Left ventricle myocardium superior (tissue), 1 donor: ENCODE measurements at places on chromosomes 5 and 9.

DNA sequence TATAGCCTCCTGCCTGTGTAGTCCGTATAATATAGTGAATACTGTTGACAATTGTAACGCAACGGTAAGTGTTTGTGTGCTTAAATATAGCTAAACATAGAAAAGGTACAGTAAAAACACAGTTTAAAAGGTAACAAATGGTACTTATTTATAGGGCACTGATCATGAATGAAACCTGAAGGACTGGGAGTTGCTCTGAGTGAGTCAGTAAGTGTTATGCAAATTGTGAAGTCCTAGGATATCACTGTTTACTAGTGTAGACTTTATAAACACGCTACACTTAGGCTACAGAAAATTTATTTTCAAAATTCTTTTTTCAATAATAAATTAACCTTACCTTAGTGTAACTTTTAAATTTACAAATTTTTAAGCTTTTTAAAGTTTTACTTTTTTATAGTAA, 1090.1 kb downstream of the CDH9 start:
- no peak for DNase-seq

DNA sequence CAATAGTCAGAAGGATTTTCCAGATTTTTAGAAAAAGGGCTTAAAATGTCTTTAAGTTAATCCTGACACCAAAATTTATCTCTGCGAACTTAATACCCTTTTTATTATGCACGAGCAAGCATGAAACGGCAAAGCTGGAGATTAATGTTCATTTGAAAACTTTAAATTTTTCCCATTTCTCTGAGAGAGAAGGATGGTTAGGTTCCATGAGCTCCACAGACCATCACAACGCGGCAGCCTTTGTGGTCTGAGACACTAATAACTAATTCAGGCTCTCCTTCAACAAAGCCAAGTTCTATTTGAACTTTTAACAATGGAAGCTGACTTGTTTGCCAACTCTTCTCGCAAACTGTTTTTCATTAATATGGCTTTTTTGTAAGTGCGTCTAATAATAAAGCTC, 94.7 kb downstream of the MYO10 start:
- no peak for DNase-seq

- DNase-seq, result no peak
Observed at GRCh38 chr9:2984491-2984890, 140.6 kb upstream of the PUM3 start.

DNA sequence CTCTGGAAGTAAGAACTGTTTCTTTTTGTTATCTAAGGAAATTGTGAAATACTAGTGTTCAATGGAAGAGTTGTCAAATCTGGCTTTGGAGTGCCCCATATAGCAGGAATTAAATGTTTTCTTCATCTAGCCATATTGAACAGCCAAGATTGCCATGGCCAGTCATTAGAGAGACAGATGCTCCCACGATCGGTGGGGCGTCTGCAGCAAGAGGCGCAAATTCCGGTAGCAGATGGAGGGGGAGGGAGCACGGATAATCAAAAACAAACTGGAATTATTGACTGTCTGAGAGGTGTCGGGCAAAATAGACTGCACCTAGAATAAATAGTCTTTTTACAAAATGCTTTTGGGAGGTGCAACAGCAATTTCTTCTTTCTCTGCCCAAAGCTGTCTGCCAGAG, 139.1 kb upstream of the FSTL4 start:
- DNase-seq, result no peak

- no peak for DNase-seq
Observed at GRCh38 chr5:33516421-33516820, 75.7 kb downstream of the TARS1 start.

GRCh38 chr5:179314606-179315355, 30.5 kb downstream of the ADAMTS2 start:
- no peak for DNase-seq

DNA sequence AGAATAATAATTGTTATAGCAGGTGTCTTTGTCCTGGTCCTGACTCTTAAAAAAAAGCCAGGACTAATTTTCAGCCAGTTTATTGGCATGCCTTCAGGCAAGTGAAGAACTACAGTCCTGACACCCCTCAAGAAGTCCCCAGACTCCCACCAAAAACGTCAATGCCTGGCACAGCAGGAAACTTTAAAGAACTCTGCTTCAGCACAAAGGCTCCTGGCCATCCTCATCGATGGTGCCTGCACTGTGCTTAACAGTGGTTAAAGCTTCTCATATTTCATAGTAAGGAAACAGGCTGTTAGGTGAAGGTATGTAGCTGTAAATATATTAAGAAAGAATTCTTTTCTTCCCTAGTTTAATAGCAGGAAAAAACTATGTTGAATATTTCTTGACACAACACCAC, 280.1 kb upstream of the PUM3 start:
- DNase-seq, result no peak

- DNase-seq, result no peak
Observed at GRCh38 chr5:77282337-77283027, 72.0 kb downstream of the PDE8B start.

- no peak for DNase-seq
Observed at GRCh38 chr5:149265597-149265996, 6.1 kb upstream of the AFAP1L1 start.

GRCh38 chr9:137046088-137046787, at the start of gene NPDC1:
Gene NPDC1 (minus strand): TSS chr9:137046177. CDS start chr9:137045989, 188 bp downstream.
- DNase-seq, result peak; percentile 89

- DNase-seq, result no peak
Observed at GRCh38 chr9:74281674-74282073, 215.5 kb upstream of the RORB start.

DNA sequence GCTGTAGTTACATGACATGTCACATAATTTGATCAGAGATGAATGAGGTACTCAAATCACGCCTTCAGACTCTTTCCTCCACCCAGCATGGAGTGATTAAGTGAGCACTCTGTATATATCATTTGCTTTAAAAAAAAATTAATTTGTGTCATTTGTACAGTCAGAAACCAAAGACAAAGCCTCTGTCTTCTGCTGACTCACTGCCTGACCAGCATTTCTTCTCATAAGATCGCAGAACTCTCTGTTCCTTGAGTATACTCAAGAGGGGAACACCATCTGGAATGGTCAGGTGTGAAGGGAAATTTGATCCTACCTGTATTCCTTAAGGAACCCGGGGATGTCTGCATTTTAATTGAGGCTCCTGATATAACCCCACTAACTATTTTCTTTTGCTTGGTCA, 254.4 kb downstream of the FAM114A2 start:
- no peak for DNase-seq

DNA sequence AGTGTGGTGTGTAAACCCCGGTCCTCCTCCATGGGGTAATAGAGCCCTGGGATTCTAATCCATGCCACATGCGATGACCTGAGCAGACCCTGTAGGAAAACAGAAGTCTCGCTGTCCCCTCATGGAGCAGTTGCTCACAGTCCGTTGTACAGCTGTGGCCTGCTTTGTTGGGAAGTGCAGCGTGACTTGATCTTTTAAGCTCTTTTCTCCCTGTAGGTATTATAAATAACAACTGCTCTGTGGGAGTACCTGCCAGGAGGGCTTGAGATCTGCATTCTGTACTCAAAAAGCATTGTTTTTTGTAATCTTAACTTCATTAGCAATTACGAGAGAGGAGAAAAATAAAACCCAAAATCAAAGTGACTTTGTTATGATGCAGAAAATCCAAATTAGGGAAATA, 17.3 kb downstream of the MEGF10 start:
- no peak for DNase-seq

DNA sequence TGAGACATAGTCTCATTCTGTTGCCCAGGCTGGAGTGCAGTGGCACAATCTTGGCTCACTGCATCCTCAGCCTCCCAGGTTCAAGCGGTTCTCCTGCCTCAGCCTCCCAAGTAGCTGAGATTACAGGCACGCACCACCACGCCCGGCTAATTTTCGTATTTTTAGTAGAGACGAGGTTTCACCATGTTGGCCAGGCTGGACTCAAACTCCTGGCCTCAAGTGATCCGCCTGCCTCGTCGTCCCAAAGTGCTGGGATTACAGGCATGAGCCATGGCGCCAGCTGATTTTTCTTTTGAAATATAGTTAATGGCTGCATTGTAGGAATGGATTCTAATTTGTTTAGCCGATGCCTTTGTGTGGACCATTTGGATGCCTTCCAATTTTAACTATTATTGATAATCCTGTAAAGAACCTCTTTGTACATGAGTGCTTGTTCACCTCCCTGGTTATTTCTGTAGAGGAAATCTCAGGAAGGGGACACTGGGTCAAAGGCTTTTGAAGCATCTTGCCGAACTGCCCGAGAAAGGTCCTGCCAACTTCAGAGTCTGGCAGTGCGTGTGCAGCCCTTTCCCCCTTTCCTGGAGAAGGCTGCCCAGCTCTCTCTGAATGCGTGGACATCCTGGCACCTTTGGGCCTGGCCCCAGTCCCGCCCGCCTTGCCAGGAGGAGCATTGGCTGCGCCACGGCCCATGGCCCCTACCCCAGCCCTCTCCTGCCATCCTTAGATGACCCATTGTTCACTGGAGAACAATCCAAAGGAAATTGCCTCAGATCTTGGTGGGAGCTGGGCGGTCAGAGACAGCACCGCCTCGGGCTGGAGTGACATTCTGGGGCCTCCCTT, 8.9 kb upstream of the NUP214 start:
- peak; percentile 48 for DNase-seq

DNA sequence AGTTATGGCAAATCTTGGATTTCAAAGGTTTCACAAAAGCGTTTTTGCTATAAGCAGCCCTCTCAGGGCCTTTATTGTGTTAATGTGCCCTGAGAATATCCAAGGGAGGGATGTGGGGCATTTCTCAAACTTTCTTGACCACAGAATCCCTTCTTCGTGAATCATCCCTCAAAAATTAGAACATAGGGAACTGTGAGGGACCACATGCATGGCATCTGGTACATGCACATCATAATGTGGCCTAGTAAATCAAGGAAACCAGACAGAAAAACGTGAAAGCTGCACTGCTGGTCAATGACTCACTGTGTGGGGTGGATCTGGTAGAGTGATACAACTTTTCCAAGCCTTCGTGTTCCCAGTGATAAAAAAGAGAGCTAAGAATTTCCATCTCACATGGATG, 22.4 kb downstream of the DDX31 start:
- DNase-seq, result no peak

GRCh38 chr9:127910613-127911205, 6.1 kb downstream of the ST6GALNAC4 start:
- DNase-seq, result no peak

DNA sequence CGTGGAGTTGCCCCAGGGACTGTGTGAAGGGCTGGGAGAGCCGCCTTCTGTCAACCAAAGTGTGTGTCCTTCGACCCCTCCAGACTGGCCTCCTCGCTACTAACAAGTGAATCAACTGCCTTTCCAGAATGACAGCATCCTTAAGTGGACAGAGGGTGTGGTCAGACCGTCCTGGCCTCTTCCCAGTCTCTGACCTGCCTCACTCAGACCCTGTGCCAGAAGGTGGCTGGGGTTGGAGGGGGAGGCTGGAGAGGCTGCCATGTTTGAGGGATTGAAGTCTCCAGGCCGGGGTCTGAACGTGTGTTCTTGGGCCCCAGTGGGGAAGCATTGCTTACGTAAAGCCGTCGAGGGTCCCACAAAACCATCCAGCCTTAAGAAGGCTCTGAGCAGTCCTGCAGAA, 389.3 kb upstream of the IRX4 start:
- DNase-seq, result no peak

GRCh38 chr9:123865226-123866000, 64.5 kb downstream of the DENND1A start:
- peak; percentile 37 for DNase-seq

DNA sequence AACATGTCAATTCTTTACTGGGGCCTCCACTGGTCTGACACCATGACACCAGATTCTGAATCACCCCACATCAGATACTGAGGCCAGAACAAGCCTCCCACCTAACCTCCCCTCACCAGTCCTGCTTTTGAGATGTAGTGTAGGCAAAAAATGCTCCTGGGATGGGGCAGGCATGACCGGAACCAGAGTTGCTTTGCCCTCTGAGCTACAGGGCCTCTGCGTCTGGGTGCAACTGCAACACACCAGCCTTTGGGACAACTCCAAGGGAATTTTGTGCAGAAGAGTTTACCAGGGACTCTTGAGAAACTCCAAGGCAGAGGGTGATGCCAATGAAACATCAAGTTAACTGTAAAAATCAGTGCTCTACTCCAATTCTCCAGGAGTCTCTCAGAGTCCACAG, 79.4 kb downstream of the SIL1 start:
- no peak for DNase-seq

- DNase-seq, result no peak
Observed at GRCh38 chr5:29697785-29698414, 1495.6 kb upstream of the CDH6 start.

GRCh38 chr5:155540000-155540595, 526.5 kb downstream of the KIF4B start:
- no peak for DNase-seq

DNA sequence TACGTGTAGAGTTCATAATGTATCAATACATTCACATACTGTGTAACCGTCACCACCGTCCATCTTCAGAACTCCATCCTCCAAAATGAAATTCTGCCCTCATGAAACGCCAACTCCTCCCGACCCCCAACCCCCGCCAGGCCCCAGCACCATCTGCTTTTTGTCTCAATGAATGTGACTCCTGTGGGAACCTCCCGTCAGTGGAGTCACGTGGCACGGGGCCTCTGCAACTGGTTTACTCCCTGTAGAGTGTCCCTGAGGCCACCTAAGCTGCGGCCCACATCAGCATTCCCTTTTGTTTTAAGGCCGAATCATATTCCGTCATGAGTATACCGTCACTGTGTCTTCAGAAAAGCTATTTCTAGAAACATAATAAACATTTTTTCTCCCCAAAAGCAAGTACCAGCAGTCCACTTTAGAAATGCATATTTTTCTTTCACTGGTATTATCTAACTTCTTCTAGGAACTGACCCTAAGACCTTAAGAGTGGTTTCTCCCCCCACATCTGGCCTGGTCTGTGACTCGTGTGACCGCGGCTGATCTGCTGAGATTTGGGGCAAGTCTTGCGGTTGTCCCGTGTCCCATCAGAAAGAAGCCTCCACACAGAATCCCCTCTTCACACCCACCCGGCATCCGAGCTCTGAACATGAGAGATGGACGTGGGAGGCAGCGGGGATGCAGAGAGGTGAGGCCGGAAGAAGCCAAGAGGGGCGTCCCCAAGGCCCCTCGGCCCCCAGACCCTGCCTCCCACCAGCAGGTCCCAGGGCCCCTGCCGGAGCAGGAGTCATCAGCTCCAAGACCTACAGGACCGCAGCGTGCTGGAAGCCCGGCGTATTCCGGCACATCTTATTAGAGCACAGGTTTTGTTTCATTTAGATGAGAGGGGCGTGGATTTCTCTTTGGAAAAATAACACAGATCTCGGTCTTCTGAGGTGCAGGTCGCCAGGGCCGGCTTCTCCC, 38.3 kb downstream of the SLC6A3 start:
- DNase-seq, result peak; percentile 19

DNA sequence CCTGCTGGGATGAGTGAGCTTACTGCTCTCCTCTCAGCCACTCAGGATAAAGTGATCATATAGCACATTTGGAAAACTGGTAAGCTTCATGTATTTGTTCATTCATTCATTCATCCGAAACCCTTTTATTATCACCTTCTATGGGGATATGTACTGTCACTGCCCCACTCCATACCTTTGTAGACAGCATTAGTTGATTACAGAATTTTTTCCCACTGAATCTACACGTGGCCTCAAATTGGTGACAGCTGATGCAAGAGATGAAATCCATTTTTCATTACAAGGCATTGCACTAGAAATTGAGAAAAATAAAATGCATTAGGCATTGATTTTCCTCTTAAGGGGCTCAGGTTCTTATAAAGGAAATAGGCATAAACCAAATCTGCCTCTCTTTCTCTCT, 9.7 kb downstream of the GRIA1 start:
- DNase-seq, result no peak

- no peak for DNase-seq
Observed at GRCh38 chr5:2917524-2917923, 166.0 kb upstream of the IRX2 start.

GRCh38 chr5:111299831-111300432, 75.7 kb downstream of the CAMK4 start:
- DNase-seq, result no peak

- DNase-seq, result no peak
Observed at GRCh38 chr9:125176636-125177035, 13.0 kb downstream of the PPP6C start.
